ENCODE measurements at places on chromosomes 1 and 21.
A peak's percentile ranks its signal among the peaks of the same experiment; 100 is the strongest.

- no peak for DNase-seq
Measured at GRCh38 chr1:177441281-177441680, 270.5 kb downstream of the BRINP2 start.

DNA sequence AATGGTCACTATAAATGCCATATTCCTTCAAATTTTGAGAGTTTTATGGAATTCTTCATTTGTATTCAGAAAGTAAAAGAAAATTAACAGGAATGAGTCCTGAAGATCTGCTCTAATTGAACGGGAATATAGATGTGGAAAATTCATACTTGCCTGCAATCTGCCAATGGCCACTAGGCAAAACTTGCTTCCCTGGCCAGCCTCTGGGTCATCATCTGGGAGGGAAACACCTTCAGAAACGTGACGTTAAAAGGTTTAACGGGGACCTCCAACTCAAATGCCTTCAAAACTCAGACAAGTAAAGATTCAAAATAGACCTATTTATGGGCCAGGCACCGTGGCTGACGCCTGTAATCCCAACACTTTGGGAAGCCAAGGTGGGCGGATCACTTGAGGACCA, 21.7 kb upstream of the CTSK start:
- no peak for DNase-seq

DNA sequence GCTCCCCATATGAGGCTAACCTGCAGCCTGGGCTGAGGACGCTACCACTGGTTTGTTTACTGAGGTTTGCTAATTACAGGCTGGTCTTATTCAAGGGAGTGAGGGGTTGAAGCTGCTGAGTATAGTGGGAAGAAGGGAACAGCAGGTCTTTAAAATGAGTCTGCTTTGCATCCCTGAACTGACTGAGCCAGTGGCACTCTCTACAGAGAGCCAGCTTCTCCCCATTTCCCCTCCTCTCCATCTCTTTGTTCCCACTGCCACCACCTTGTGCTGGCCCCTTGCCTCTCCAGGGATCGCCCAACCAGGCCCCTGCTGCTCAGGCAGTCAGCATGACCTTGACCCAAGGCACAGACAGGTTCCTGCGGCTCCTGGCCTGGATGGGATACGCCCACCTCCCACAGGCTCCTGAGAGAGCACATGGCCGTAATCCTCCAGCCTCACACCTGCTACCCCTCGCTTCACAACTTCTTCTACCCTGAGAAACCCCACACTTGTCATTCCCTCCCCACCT, 45.0 kb downstream of the IER5 start:
- DNase-seq = no peak

DNA sequence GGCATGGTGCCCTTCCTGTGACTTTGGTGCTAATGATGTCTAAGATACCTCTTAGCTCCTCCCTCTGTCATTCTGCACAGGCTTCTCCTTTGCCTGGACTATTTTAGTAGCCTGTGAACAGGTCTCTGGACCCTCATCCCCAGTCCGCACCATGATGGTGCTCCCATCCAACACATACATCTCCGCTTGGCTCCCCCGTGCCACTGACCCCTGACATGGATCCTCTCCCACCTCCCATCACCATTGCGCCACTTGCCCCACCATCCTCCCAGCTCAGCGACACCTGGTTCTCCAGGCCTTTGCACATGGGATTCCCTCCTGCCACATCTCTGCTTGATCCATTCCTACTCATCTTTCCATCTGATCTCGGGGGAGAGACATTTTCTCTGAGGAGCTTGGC, 33.9 kb downstream of the RUNX3 start:
- no peak for DNase-seq

DNA sequence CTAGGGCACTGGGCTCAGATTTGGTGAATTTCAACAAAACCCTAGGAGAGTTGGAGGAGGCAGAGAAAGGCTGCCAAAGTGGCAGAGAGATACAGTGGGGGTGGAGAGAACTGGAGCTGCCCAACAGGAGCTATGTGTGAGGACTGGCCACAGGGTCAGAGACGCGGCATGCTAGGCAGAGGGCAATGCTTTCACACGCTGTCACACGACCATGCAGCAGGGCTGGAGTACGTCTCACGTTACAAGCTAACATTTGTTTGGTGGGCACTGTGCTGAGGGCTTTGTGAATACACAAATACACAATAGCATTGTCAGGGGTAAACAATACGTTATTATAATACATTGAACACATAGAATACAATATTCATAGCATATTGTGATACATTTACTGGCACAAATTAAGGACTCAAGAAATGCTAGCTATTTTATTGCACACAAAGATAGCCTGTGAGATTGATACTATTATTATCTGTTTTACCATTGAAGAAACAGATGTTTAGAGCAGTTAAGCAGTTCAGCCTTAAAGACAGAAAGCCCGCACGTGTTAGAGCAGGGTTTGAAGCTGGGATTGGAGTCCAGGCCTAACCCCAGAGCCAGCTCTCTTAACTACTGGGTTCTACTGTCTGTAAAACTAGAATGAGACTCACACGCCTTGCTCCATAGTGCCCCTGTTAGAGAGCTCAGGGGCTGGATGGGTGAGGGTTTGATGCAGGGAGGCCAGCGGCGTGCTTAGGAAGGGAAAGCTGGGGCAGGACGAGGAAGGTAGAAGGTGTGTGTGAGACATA, 4.5 kb downstream of the RAB7B start:
- peak; percentile 54 for DNase-seq

GRCh38 chr1:107548276-107548675, 407.4 kb downstream of the NTNG1 start:
- DNase-seq = no peak

DNA sequence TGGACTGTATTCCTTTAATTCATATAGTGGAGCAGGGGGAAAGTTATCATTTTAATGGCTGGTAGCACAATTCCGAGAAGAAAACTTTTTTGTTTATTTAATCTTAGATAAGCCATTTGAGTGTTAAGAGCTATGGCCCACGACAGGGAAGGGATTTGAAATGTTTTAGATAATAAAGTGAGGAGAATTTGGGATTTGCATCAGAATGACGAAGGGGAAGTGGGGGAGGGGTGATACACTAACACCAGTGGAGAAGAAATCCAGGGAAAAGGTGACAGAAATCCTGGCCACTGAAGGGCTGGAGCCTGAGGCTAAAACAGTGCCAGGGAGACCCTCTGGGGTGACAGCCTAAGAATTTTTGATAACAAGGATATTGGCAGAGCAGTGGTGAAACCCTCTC, 21.0 kb downstream of the LEPR start:
- no peak for DNase-seq

DNA sequence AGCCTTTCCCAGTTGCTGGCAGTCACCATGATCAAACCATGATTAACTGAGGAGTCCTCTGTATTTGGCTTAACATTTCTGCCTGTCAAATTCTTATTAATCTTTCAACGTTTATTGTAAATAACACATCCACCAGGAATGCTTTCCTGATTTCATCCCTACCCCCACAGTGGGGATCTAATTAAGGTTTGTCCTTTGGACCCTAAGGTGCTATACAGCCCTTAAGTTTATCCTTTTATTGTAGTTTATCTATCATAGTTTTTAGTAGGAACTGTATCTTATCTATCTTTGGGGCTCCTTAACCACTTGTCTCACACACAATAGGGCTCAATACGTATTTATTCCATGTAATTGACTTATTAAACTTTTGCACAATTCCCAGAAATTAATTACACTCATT, 61.0 kb downstream of the SPATA46 start:
- DNase-seq = no peak

GRCh38 chr1:115809847-115810246, 31.1 kb downstream of the NHLH2 start:
- no peak for DNase-seq

- DNase-seq = no peak
Measured at GRCh38 chr1:54017979-54018378, at the start of gene LDLRAD1. Gene LDLRAD1, minus strand, starts transcription at chr1:54018186. Its CDS starts 74 bp downstream, at chr1:54018112.

GRCh38 chr1:6979003-6979613, 193.9 kb downstream of the CAMTA1 start:
- no peak for DNase-seq

GRCh38 chr1:205812271-205812877, 624 bp downstream of the SLC41A1 start:
- no peak for DNase-seq

DNA sequence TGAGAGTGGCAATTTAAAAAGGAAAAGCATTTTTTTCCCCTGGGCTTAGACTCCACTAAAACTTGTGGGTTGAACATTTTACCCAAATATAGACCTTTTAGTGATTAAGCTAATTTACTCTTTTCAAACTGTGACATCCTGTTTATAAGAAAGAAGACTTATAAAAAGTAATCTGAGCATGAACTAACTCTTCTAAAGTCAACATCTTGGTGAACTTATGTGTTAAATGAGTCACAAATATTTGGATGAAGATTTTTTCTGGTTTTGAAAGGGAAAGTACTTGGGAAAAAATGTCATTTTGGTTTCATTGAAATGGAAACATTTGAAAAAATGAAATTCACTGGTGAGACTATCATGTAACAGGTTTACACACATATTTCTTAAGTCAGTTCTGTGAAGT, 109.8 kb downstream of the KCNK2 start:
- no peak for DNase-seq

DNA sequence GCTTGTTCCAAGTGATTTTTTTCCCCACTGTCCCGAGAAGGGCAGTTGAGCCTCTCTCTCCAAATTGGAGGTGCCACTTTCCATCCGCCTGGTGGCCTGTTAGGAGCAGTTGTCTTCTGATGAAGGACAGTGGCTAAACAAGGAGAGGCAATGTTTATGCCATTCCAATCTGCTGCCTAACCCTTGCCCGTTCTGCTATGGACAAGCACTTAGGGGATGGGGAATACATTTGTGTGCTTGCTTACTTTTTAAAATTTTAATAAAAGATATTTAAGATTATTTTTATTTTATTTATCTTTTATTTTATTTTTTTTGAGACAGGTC, 12.0 kb downstream of the COQ8A start:
- DNase-seq = no peak

DNA sequence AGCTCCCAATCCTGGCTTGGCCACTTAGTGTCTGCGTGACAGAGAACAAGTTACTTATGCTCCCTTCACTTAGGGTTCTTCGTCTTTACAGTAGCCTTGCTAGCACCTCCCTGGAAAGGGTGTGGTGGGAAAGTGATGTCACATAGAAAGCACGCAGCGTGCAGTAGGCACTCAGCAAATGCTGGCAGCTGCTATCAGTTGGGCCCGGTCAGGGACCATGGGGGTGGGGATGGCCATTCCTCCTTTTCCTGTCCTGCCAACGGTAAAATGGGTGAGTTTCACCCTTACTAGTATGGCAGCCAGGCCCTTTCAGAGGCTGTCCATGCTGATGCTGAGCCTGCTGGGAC, 6.2 kb upstream of the KCNA10 start:
- no peak for DNase-seq

DNA sequence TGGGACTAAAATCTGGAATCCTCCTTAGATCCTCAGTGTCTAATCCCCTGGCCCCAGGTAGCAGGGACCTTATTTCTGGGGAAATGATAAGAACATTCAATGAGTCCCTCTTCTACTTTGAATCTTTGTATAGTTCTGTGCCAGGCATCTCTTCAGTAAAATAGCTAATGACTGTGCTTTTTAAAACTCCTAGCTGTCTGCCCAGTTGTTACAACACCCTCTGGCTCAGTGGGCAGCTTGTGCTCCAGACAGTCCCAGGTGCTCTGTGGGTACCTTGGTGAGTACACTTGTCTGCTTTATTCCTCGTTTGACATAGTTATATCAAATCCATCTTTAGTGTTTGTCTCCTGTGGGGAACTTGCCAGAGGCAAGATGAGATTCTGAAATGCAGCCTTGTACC, 18.0 kb downstream of the TGFB2 start:
- no peak for DNase-seq

DNA sequence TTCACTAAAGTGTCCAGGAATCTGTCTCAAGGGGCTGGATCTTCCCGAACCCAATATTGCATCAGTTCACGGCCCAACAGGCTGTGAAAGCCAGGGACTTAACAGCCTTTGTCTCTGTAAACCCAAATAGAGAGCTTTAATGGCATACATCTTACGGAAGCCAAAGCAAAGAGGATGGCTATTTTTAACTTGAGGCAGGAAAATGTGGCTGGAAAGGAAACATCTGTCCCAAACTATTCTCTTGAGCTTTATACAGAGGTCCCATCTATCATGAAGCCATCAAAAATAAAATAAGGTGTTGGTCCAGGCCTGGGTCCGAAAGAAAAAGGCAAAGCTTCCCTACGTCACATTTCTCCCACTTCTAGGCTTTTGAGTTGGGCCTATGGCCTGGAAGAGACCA, 7.7 kb upstream of the CD34 start:
- DNase-seq = no peak

GRCh38 chr1:22673486-22674409, 20.7 kb downstream of the C1QB start:
- no peak for DNase-seq

DNA sequence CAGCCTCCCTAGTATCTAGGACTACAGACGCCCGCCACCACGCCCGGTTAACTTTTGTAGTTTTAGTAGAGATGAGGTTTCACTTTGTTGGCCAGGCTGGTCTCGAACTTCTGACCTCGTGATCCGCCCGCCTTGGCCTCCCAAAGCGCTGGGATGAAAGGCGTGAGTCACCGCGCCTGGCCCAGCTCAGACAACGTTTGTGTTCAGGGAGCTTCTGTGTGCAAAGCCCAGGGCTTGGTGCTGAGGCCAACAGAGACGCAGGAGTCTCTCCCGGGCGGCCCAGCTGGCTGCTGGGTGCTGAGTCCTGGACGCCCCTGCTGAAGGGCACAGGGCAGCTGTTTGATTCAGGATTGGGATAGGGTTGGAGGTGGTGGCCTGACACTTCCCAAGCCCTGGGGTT, 3.0 kb downstream of the PRKCZ start:
- no peak for DNase-seq

GRCh38 chr1:160807247-160807646, 11.3 kb downstream of the LY9 start:
- DNase-seq = no peak

DNA sequence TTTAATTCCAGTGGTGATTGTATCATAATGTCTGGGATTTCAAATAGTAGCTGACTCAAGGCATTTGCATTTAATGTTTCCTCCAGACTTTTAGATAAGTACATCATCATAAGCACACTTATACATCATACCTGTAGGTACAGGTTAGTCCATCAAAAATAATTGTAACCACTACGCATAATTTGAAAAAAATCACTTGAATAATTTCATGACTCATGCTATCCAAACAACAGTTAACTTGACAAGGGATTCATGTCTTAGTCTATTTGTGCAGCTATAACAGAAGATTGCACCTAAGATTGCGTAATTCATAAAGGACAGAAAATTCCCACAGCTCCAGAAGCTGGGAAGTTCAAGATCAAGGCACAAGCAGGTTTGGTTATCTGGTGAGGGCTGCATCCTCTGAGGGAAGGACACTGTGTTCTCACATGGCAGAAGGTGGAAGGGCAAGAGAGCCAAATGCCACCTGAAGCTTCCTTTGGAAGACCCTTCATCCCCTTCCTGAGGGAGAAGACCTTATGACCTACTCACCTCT, 801.7 kb upstream of the BRINP3 start:
- DNase-seq = no peak

GRCh38 chr1:167328306-167328815, 107.7 kb downstream of the POU2F1 start:
- no peak for DNase-seq

DNA sequence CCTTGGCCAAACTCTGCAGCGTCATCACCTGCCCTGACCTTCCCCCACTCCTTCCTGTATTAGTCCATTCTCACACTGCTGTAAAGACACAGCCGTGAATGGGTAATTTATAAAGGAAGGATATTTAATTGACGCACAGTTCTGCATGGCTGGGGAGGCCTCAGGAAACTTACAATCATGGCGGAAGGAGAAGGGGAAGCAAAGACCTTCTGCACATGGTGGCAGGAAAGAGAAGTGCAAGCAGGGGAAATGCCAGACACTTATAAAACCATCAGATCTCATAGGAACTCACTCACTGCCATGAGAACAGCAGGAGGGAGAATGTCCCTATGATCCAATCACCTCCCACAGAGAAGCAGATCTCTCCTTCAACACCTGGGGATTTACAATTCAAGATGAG, 408.5 kb downstream of the PTPRU start:
- DNase-seq = no peak
